Kidney epithelial cell (primary cell): ENCODE measurements at places on chromosomes 4 and X. TPM values are rescaled to one million over a fixed set of nuclear protein-coding genes. Genes with fewer than 3 reads are reported as not detected.

The SUV39H1 gene
- total RNA-seq = 7.6 and 10.9 TPM in 2 replicates

The SSX4B gene
- total RNA-seq = not detected in 2 replicates

The REELD1 gene
- not detected in 2 replicates for total RNA-seq

The ADAMTS3 gene
- 3.4 and 3.5 TPM in 2 replicates for total RNA-seq

The HERC5 gene
- 4.9 and 6.6 TPM in 2 replicates for total RNA-seq

The TCEANC gene
- total RNA-seq = 3.3 and 4.1 TPM in 2 replicates

The RAB40A gene
- 0.13 TPM in 1 of 2 replicates, not detected in the other for total RNA-seq

The CSAG3 gene
- not detected in 2 replicates for total RNA-seq

The WDR17 gene
- total RNA-seq = 2.9 and 3.7 TPM in 2 replicates

The SORCS2 gene
- 1.4 and 8.1 TPM in 2 replicates for total RNA-seq

The UGT2B15 gene
- total RNA-seq = not detected in 2 replicates

The APOOL gene
- 13.1 and 15.8 TPM in 2 replicates for total RNA-seq

The LRRC66 gene
- 0.04 and 0.68 TPM in 2 replicates for total RNA-seq

The KIT gene
- total RNA-seq = 0.34 and 1.7 TPM in 2 replicates

The GPR143 gene
- 18.7 and 21.1 TPM in 2 replicates for total RNA-seq

The NEIL3 gene
- total RNA-seq = 2.1 TPM in 2 replicates

The SERPINA7 gene
- total RNA-seq = not detected in 2 replicates

The MTCP1 gene
- 0.27 and 1.1 TPM in 2 replicates for total RNA-seq

The XK gene
- total RNA-seq = 0.34 and 1.1 TPM in 2 replicates

The MEPE gene
- total RNA-seq = not detected in 2 replicates

The GASK1B gene
- 1.8 and 2.6 TPM in 2 replicates for total RNA-seq
